ENCODE measurements at places on chromosomes 11 and 22.

DNA sequence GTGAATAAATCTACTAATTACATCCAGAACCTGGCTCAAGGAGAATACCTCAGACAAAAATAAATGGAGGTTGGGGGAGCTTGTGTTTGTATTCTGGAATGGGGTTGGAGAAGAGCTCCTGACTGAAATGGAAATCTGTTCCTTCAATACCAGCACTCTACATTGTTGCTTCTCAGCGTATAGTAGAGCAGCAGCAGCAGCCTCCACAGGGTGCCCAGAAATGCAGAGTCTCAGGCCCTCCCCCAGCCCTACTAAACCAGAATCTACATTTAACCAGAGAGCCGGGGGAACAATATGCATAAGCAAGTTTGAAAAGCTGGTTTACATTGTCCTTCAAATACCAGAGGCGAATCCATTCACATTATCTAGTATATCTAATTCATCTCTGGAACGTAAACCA lies 474.8 kb downstream of the NTM start:
- DNase-seq = no peak

GRCh38 chr11:69144316-69145049 lies 11.3 kb upstream of the SMIM38 start:
- DNase-seq = no peak

- DNase-seq = no peak
Measured at GRCh38 chr11:2431395-2431794, 12.9 kb downstream of the TRPM5 start.

- DNase-seq = no peak
Measured at GRCh38 chr11:78420255-78420764, 2.7 kb upstream of the GAB2 start.

DNA sequence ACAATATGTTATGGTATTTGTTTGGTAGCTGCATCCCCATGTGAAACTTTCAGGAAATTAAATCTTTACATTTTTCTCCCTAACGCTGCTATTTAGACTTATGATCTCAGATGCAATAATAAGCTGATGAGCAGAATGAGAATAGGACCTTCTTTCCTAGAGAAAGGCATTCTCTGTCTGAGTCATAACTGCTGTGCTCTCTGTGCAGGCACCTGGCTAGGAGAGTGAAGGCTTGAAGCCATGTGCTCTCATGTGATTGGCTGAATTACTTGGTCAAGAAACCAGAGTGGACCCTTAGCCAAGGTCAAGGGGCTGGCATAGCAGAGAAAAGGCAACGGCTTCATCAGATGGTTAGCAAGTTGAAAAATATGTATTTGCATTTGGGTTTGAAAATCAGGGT lies 185.0 kb downstream of the ADAMTS15 start:
- no peak for DNase-seq

GRCh38 chr22:47209547-47210023 lies 447.1 kb downstream of the TBC1D22A start:
- DNase-seq = no peak

- DNase-seq = no peak
Measured at GRCh38 chr11:70187771-70188170, 15.3 kb upstream of the FADD start.

- no peak for DNase-seq
Measured at GRCh38 chr11:35943309-35943708, 553 bp upstream of the LDLRAD3 start.

DNA sequence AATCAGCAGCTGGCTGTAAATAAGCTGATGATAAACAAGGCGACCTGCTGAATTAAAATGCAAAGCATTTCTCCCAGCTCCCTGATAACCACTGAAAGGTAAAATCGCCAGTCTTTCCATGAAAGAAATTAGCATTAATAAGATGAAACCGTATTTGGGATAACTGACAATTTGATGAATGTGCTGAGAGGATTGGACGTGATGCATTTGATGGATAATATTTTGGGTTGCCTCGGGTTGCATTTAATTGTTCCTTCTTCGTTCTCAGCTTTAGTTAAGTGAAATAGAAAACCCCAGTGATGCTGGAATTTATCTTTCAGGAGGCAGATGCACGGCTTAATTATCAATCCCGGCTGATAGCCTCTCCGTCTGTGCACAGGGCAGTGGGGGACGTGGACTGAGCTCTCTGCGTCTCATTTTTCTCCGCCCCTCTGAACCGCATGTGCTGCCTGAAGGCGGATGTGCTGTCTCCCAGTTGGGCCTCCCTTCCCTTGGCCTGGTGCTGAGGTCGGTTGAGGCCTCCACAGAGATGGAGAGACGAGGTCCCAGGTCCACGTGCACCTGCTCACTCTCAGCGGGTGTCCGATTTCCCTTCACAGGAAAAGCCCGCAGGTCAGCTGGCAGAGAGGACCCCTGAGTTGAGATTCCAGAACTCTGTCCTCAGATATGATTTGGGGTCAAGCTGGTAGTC lies 846.2 kb downstream of the BRD1 start:
- no peak for DNase-seq

GRCh38 chr22:38843201-38843656 lies 599 bp downstream of the NPTXR start:
- no peak for DNase-seq

DNA sequence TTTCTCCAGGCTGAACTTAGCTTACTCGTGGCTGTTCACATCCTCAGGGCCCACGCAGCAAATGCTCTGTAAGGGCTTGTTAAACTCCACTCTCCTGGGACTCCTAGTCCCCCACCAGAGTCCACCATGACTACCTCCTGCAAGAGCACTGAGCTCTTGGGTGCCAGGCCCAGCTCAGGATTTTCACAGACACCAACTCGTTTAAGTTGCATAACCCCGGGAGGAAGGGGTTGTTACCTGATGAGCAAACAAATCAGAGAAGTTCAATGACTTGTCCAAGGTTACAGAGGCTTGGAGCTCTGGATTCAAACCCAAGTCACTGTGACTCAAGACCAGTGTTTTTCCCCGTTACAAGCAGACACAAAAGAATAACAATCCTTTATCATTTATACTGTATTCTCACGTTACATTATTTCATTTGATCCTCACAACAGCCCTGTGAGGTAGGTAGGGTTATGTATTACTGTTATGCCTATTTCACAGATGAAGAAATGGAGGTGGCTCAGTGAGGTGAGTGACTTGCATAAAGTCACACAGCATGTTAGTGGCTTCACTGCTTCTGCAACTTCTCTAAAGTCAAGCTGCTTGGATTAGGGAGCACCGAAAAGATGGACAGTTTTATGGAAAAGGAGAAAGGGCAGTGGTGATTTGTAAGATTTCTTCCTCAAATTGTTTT lies 17.4 kb downstream of the KCTD21 start:
- DNase-seq = no peak

DNA sequence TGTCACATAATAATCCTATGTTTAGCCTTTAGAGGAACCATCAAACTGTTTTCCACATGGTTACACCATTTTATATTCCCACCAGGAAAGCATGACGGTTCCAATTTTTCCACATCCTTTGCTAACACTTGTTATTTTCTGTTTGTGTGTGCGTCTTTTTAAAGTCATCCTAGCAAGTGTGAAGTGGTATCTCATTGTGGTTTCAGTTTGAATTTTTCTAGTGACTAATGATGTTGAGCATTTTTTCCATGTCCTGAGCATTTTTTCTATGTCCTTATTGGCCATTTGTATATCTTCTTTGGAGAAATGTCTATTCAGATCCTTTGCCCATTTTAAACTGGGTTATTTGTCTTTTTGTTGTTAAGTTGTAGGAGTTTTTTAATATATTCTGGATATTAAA lies 53.7 kb upstream of the DEPDC7 start:
- no peak for DNase-seq

DNA sequence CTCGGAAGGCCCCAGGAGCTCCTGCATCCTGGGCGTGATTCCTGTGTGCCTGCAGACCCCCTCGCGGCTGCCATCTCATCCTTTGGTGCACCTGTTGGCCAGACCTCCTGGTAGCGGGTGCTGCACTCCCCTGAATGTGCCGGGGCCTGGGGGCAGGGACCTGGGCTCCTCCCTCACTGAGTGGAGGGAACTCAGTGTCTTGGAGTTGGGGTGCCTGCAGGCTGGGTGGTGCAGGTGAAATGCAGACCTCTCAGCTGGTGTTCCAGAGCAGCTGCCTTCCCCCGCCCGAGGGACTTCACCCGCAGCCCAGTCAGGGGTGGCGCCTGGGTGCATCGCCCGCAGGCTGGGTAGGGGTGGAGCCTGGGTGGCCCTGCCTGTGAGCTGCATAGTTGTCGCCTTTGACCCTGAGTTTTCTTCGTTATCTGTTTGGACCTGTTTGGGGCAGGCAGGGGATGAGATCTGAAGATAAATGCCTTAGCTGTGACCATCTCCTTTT lies 31.4 kb downstream of the LRP5 start:
- DNase-seq = peak; percentile 37

DNA sequence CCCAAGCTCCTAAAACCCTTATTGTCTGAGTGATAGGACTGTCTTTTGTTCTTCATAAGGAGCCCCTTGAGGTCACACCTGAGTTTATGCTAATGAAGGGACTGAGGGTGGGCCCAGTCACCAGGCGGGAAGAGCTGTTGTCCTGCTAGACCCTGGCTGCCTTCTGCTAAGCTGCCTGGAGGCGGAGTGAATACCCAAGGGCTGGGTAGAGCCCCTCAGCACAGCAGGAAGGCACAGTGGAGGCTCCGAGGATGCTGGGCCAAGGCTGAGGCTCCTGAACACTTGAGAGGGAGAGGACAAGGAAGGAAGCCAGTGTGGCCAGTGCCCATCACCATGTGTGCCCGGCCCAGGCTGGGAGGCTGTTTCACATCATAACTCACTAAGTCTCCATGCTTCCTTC lies 4.8 kb upstream of the PHF21B start:
- DNase-seq = no peak

DNA sequence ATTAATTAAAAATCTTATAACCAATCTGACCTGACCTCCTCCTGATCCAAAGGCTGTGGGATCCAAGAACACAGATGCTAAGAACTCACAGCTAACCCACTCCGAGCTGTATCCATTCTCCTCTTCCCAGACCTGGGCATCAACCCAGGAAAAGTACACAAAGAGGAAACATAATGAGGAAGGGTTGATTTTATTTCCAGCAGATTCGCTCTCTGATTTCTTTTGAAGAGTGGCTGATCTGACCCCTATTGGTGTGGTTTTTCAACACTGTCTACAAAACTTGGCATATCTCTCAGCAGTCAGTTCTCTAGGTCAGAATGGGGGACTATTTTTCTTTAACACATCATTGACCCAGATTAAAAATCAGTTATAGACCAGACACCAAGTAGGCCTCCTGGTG lies 201.9 kb upstream of the UBASH3B start:
- no peak for DNase-seq

GRCh38 chr11:111465400-111465799 lies 46.8 kb downstream of the BTG4 start:
- DNase-seq = no peak

GRCh38 chr11:126862664-126863243 lies 137.8 kb downstream of the KIRREL3 start:
- no peak for DNase-seq

GRCh38 chr11:7251487-7251835 lies 243 bp upstream of the SYT9 start:
- DNase-seq = no peak

- no peak for DNase-seq
Measured at GRCh38 chr22:45483918-45484499, 18.7 kb upstream of the FBLN1 start.

GRCh38 chr22:26673486-26673885 lies 16.1 kb downstream of the MIAT start:
- no peak for DNase-seq

DNA sequence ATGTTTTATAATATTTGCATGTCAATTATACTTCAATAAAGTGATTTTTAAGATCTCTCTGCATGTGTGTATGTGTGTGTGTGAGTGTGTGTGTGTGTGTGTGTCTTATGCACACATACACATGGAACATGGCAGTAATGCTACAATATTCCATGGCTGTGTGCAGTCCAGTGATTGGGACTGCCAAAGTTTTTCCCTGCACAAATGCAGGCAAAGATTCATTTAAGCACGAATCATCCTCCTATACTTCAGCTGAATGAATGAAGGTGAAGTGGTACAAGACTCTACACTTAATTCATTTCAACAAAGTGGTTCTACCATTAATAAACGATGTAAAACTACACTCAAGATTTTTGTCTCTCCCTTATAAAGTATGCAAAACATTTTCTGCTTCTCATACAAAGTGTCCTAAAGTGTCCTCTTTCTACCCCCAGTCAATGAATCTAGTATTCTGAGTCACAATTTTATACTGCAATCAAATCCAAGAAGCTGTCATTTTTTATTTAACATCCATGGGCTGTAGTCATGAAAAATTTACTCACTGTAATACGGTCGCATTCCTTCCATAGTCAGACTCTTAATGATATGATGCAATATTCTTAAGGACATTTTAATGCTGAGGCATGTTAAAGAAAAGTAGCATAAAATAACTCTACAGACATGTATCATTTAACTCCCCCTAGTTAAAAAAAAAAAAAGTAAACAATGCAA lies 132.4 kb downstream of the TTC28 start:
- no peak for DNase-seq

DNA sequence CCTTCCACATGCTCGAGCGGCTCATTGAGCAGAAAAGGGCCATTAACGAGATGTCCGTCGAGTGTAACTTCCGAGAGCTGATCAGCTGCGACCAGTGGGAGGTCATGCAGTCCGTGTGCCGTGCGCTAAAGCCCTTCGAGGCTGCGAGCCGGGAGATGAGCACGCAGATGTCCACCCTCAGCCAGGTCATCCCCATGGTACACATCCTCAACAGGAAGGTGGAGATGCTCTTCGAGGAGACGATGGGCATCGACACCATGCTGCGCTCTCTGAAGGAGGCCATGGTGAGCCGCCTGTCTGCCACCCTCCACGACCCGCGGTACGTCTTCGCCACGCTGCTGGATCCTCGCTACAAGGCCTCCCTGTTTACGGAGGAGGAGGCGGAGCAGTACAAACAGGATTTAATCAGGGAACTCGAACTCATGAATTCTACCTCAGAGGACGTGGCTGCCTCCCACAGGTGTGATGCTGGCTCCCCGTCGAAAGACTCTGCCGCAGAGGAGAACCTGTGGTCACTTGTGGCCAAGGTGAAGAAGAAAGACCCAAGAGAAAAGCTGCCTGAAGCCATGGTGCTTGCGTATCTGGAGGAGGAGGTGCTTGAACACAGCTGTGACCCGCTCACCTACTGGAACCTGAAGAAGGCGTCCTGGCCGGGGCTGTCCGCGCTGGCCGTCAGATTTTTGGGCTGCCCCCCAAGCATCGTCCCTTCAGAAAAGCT lies 31.7 kb downstream of the ALG12 start:
- no peak for DNase-seq

DNA sequence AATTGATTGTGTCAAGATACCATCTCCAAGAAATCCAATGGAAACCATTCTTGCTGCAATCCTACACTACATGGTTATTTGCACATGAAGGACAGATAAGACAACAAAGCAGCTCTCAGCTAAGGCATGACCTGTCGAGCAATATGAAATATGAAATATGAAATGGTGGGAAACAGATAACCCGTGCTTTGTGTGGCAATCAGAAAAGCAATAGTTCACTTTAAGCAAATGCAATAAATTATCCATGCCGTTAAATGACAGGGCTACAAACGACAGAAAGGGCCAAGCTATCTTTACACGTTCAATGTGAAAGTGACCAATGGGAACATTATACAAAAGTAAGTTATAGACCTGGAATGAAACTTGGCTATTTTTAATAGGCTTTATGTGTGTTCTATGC lies 35.2 kb downstream of the KMT5B start:
- DNase-seq = no peak

All from NCI-H1417 treated with DMSO at 0.1 percent for 48 hours (cell line).